Smooth muscle cell of the brain vasculature (primary cell): ENCODE measurements at places on chromosomes 11 and 22.
A peak's percentile ranks its signal among the peaks of the same experiment; 100 is the strongest.

- DNase-seq: peak; percentile 17
These were observed 4.0 kb downstream of the JRKL start for GRCh38 chr11:96393753-96394348.

DNA sequence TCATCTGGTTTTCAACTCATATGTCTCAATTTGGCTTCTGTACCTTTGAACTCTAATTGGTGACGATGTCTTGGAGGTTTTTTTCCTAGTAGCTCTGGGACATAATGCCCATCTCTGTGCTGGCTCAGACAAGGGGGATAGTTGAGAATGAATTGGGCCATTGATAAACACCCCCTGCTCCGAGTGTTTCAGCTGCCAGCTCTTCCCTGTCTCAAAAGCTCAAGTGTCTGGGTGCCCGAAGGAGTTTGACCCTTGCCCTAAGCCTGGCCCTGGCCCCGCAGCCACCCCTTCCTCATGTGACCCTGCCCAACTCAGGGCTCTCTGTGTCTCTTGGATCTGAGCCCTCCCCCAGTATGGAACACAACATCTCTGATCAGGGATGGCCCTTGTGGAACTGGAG lies 3.0 kb downstream of the INSC start:
- no peak for DNase-seq

DNA sequence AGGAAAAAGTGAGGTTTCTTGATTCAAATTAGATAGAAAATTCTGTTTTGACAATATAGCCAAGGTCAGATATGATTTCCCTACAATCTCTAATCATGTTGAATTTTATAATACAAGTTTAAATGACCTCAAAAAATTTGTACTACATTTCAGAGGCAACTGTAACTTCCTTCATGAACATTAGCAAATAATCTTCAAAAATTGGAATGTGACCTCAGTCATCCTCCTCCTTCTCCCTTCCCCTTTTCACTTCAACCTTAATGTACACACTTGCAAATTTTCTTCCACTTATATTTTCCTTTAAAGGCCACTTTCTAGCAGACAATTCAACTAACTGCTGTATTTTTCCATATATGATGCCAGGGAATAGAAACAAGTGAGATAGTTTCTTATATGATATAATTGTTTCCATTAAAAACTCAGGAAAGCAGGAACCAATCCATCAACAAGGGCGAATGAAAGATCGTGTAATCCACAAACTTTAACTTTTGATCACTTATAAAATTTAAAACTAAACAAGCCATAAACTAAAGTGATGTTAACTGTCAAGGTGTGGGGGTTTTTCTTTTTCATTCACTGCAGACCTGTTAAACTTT lies 60.3 kb downstream of the MAML2 start:
- DNase-seq: no peak

- no peak for DNase-seq
These were observed 42.1 kb upstream of the TPBGL start for GRCh38 chr11:75198278-75198973.

- DNase-seq: no peak
These were observed 7.6 kb upstream of the RBFOX2 start for GRCh38 chr22:36036167-36036624.

DNA sequence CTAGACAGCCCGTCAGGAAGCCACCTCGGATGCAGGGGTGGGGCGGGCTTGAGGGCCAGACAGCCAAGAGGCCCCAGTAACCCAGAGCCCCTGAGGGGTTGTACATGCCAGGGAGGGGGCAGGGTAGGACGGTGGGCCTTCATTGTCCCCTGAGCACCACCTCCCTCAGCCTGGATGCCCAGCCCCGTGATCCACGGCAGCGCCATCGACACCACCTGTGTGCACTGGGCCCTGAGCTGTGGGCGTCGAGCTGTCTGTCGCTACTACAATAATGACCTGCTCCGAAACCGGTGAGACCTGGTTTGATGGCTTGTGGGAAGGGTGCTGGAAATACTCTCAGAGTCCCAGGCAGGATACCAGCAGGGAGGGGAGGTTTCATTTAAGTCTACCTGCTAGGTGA lies 37.4 kb upstream of the TPBGL start:
- no peak for DNase-seq

DNA sequence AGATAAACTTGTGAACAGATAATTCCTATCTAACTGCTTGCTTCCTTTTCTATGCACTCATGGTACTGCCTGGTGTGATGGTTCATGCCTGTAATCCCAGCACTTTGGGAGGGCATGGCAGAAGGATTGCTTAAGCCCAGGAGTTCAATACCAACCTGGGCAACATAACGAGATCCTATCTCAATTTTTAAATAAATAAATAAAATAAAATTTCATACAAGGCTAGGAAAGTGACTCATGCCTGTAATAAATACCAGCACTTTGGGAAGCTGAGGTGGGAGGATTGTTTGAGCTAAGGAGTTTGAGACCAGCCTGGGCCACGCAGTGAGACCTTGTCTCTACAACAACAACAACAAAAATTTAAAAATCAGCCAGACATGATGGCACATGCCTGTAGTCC lies 166.6 kb downstream of the COMMD9 start:
- no peak for DNase-seq

DNA sequence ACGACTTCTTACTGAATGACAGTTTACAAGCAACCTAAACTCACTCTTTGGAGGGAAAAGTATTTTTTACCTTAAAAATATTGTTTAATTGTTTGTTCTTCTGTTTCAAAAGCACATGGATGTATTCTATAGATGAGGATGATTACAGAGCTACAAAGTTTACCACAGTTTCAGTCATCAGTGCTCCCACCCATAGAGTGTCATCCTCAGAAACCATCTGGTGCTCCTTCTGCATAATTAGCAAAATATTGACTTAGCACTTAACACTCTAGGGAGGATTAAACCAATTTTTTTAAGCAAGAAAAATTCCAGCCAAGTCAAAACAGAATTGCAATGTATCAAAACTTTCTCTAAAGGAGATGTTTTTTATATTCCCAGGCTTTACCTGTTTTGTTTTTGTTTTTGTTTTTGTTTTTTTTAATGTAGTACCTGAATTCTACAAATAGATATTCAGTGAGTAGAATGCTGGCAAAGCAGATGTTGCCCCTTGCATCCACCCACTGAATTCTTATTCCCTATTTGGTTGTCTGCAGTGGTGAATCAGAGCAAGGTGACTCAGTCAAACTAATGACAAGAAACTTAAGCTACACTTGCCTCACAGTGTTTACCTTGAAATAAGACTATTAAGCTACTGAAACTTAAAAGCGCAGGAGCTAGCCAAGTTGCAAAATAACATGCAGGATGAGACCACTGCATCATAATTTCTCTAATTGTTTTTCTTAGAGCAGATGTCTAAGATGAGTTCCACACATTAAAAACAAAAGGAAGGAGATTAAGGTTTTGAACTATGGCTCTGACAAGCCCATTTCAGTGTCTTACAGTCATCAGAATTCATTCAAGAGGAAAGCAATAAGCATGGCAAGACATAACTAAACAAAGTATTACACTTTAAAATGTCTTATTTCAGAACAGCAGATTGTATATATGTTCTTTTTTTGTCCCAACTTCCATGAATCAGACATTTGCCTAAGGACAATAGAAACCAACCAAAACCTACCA lies 155.1 kb upstream of the SOX6 start:
- no peak for DNase-seq

DNA sequence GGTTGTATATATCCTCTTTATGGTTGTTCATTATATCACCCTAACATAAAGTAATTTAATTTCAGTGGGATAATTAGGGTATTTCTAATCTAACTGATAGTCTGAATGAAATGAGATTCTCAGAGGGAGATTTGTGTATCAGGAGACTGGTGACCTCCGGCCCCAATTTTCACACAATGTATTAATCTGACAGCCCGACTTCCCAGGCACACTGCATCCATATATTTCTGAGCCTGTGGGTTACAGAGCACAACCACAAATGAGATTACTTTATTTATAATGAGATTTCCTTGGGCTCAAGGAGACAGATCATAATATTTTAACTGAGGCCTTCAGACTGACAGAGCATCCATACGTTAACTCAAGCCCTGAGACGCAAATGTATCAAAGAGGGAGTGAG lies 125.9 kb downstream of the RCN1 start:
- DNase-seq: no peak

DNA sequence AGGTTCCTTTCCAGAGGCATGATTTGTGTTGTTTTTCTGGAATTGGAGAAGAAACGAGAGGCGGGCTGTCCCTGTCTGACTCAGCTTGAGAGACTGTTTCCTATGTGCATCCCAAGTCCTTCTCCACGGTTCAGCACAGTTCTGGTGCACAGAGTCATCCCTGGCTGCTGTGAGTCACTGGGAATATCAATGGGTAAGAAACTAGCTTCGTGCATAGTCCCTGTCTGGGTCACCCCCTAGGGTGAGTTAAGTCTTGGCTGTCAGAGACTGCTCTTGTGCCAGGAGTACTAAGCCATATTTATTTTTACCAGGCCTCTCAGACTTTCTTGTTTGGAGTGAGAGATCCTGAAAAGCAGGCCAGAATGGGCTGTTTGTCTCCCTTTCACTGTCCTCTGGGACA lies 2.4 kb upstream of the LRP4 start:
- peak; percentile 96 for DNase-seq

DNA sequence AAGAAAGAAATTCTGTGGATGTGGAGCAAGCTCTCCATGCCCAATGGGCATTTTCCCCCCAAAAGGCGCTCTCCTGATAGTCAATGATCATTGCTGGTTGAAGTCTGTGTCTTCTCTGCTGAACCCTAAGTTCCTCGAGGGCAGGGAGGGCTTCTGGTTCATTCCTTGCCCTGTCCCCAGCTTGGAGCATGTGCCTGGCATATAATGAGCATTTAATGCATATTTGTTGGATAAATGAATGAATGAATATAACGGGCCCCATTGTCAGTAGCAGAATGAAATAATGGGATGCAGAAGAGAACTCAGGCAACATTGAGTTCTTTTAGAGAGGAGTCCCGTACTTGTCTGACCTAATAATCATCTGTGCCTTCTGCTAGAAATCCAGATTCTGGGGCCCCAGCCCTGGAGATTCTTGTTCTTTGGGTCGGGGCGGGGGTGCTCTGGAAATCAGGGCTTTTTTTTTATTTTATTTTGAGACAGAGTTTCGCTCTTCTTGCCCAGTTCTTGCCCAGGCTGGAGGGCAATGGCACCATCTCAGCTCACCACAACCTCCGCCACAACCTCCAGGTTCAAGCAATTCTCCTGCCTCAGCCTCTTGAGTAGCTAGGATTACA lies 64.4 kb downstream of the CD82 start:
- DNase-seq: no peak

GRCh38 chr11:72314600-72315392 lies 70.8 kb upstream of the PHOX2A start:
- no peak for DNase-seq

GRCh38 chr22:25080855-25081254 lies 118.8 kb upstream of the CRYBB3 start:
- DNase-seq: no peak
